Eye (tissue), 1 donor: ENCODE measurements at places on chromosomes 11 and 22.
A peak's percentile ranks its signal among the peaks of the same experiment; 100 is the strongest.

DNA sequence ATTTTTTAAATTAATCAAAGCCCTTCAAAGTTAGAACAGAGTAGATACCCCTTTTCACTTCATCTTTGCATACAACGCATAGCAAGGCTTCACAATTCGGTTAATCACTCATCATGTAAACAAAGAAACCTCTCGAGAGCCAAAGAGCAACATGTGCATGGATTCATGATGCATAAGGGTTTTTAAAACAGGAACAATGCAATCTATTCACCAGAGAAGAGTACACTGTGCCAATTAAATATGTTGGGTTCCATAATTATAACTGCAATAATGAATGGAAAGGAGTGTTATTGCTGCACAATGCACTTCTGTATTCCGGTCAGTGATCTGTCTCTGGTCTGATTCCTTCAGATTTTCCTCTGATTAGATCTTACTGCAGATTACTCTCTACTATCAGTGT, 45.3 kb downstream of the CADM1 start:
- DNase-seq, result peak; percentile 52

- DNase-seq, result no peak
Observed at GRCh38 chr11:92955860-92956259, 13.6 kb upstream of the MTNR1B start.

DNA sequence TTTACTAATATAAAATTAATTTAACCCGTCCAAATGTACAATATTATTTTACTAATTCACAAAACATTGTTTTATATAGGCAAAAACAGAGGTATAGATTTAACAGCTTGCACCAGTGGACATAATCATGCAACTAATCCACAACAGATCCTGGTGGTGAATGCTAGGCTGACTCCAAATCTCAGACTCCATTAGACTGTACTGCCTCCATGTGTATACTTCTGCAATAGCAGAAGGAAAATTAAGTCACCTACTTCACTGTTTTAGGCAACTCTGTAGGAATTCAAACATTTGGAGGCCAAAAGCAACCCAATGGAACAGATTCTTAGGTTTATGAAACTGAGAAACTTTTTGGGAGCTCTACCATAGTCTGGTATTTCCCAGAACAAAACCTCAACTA, 30.0 kb upstream of the RAB39A start:
- peak; percentile 5 for DNase-seq

- peak; percentile 75 for DNase-seq
Observed at GRCh38 chr11:119315131-119316015, 1.6 kb downstream of the MCAM start.

DNA sequence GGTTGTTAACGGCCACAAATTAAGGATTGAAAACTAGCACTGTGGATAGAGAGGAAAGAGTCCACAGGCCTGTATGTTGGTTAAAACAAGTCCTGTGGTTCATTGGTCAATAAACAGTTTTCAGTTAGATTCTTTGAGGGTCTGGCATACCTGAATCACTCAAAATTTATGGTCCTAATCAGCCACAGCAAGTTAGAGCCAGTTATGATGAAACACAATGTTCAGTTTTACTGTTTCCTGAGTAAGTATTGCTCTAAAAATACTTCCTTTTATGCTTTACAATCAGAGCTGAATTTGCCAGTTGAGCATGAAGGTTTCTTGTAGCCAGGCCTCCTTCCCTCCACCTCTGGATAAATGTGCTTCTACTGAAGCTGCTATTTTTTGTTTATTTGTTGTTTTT, 12.9 kb upstream of the CAT start:
- DNase-seq, result no peak
